AG08396 (cell line): ENCODE measurements at places on chromosomes 4 and X.

DNA sequence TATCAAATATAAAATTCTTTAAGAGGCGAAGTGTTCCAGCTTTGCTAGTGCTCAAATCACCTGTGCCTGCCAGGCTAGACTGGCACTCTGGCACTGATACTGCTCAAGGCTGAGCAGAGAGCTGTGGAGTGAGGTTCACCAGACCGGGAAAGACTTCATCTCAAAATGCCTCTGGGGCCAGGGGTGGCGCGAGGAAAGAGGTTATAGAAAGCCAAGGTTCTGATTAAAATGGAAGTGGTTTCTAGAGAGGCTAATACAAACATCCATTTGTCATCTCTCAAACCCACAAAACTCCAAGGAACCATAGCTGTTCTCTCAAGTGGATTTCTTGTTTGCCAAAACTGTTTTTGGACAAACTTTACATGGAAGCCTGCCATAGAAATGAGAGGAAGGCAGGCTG is 41.5 kb downstream of the F11 start:
- DNase-seq, result no peak

GRCh38 chrX:96453139-96453538 is 231.5 kb upstream of the DIAPH2 start:
- DNase-seq, result no peak

DNA sequence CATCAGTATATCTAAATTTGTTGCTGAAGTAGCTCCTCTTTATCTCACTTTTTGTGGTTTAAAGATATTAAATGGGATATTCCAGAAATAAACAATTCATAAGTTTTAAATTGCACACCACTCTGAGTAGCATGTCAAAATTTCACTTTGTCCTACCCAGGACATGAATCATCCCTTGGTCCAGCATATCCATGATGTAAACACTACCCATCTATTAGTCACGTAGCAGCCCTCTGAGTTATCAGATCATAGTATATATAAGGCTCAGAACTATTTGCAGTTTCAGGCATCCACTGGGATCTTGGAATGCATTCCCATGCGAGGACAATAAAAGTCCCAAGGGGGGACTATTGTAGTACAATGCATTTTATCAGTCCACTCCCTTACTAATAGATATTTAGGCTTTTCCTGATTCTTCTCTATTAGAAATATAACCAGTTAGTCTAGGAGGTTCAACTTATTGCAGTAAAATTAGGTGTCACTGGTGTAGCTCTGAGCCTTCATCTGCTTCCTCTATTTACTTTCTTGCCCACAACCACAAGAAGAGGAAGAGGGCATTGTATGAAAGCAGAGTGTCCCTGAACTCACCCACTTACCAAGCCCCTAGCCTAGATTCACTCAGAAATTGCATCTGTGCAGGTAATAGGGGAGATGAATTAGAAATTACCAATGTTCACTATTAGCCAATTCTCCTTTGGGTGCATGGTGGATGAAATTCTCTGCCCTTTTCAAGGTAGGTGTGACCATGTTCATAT is 409.8 kb upstream of the GALNT7 start:
- peak; percentile 24 for DNase-seq

GRCh38 chr4:173254646-173255045 is 79.5 kb downstream of the HMGB2 start:
- no peak for DNase-seq

GRCh38 chr4:27442146-27442545 is 581.5 kb downstream of the STIM2 start:
- no peak for DNase-seq

- DNase-seq, result no peak
Measured at GRCh38 chrX:153200462-153200861, 21.4 kb downstream of the MAGEA1 start.

DNA sequence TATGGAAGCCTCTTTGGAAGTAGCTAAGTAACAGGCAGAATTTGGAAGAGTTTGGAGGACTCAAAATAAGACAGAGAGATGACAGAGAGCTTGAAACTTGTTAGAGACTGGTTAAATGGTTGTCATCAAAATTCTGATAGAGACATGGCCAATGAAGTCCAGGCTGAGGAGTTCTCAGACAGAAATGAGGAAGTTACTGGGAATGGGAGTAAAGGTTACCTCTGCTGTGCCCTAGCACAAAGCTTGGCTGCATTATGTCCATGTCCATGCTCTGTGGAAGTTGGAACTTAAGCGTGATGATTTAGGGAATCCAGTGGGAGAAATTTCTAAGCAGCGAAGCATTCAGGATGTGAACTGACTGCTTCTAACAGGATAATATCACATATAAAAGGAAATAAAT is 146.2 kb upstream of the NDST4 start:
- DNase-seq, result no peak

DNA sequence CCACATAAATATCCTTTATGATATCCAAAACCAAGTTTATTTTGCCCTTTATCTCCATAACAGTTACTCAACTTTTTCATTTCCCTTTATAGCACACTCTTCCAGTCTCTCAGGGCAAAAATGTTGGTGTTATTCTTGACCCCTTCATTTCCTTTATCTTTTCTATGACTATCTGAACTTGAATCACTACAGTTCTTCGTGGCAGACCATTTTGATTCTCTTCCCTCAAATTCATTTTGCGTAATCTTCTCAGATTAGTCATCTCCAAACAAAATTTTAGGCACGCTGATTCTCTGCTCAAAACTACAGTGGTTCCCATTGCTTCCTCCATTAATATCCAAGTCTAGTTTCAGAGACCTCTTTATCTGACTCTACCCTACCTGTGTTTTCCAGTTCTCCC is 26.1 kb downstream of the RUFY3 start:
- DNase-seq, result no peak

DNA sequence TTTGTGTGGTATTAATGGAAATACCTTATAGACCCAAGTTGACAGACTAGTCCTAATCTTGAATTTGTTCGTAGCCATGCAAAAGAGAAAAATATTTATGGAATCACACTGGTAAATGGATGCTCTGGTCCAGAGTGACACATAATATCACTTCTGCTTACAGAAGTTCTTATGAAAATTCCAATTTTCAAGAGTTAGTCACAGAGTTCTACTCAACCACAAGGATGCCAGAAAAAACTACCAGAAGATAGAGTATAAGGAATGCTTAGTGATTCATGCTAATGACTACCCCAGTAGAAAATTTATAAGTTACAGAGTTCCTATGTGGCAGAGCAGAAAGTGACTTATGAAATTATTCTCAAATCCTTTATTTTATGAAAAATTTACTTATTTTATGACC is 1384.8 kb downstream of the FAM133A start:
- peak; percentile 16 for DNase-seq

- no peak for DNase-seq
Measured at GRCh38 chrX:133546441-133546840, 131.2 kb upstream of the GPC4 start.

GRCh38 chr4:4422856-4423499 is 36.1 kb downstream of the NSG1 start:
- DNase-seq, result no peak

DNA sequence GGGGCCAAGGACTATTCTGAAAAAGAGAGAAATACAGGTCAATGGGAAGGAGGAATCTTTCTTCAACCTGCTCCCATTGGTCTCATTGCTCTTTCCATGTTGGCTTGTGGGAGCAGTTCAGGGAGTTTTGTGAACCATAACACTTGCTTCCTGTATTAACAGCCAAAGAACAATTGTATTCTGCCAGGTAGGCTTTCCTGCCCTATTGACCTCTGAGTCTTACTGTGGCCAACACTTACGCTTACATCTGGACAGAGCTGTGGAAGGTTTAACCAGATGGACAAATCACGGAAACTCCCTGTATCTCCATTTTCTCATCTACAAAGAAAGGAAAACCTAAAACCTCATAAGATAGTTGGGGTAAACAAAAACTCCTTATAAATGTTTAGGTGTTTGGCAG is 30.7 kb downstream of the MID1IP1 start:
- no peak for DNase-seq

DNA sequence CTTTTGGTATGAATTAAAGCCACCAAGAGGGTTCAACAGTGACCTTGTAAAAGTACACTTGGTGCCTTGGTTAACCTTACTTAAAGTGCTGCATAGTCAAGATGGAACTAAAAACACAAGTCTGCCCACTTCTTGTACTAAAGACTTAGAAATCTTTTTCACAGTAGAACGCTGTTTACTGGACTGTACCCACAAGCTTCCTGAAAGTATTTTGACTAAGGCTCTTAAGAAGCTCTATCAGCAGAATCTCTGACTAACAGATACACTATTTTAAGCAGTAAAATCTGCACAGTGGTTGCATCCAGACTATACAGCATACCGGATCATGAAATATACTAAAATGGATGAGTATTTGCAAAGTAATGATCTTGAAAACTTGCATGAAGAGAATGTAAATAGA is 7.2 kb downstream of the RAB28 start:
- DNase-seq, result peak; percentile 34

GRCh38 chr4:154743683-154744340 is at the start of gene LRAT:
Gene LRAT (plus strand): TSS chr4:154744000. CDS start chr4:154744327, 327 bp downstream.
- DNase-seq, result peak; percentile 50

GRCh38 chrX:29466456-29466855 is 748.9 kb upstream of the MAGEB2 start:
- DNase-seq, result no peak

DNA sequence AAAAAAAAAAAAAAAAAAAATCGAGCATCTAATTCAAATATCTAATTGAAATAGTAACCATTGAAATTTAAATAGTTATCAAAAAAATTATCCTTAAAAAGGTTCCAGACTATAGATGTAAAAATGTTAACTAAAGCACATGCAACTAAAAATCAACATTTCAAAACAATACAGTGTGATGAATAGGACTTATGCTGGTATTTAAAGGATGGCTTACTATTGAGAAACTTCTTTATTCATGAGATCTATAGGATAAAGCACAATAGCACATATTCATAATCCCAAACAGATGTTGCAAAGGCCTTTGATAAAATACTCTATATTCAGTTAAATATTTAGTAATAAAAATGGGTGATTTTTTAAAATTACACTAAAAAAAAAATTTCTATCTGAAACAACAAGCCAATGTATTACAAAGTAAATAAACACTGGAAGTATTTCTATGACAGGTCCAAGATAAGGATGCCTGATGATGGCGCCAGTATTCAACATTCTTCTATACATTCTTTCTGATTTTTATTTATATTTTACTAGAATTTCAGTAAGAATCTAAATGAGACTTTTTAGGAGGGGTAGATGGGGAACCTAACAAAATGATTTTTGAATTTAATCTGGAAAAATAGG is 26.3 kb downstream of the DCLK2 start:
- no peak for DNase-seq

DNA sequence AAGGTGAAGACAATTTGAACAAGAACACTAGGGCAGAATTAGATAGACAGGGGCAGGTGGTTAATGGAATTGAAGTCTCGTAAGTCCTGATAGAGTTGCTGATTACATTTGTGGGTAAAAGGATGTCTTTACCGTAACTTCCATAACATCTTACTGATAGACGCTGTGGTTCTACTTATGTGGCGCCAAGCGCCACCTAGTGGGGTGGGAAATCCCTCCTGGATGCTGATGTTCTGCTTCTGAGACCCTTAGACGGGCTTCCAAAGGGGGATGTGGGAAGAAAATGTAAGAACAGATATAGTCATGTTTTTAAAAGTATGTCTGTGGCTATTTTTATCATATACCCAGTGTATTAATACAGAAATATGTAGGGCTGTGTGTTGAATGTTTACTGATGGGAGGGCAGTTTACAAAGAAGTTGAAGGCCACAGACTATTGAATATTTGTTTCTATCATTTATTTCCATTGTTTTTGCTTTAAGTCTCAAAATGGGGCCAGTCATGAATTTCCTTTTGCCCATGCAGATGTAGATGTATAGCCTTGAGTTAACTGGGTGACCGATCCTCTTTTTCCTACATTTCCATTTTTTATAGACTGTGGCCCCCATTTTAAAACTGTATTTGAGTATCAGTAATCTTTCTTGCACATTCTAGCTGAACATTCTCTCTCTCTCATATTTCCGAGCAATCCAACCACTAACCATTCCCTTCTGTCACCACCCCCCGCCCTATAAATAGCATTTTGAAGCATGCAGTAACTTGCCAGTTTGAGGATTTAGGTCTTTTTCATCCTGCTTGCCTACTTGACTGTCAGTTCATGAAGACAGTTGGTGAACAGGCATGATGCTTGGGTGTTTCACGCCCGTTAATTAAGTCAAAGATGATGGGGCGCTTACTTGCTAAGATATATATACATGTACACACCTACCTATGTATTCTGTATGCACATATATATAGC is 12.1 kb upstream of the TLR8 start:
- DNase-seq, result peak; percentile 38

DNA sequence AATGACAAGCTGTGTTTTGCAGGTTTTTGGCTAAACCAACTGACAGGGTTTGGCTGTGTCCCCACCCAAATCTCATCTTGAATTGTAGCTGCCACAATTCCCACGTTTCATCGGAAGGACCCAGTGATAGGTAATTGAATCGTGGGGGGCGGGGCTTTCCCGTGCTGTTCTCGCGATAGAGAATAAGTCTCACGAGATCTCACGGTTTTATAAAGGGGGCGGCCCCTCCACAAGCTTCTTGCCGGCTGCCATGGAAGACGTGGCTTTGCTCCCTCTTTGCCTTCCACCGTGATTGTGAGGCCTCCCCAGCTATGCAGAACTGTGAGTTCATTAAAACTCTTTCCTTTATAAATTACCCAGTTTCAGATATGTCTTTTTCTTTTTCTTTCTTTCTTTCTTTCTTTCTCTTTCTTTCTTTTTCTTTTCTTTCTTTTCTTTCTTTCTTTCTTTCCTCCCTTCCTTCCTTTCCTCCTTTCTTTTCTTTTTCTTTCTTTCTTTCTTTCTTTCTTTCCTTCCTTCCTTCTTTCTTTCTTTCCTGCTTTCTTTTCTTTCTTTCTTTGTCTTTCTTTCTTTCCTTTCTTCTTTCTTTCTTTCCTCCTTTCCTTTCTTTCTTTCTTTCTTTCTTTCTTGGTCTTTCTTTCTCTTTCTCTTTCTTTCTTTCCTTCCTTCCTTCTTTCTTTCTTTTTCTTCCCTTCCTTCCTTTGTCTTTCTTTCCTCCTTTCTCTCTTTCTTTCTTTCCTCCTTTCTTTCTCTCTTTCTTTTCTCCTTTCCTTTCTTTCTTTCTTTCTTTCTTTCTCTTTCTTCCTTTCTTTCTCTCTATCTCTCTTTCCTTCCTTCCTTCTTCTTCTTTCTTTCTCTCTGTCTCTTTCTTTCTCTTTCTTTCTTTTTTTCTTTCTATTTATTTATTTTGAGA is 54.8 kb downstream of the SHOX start:
- no peak for DNase-seq

DNA sequence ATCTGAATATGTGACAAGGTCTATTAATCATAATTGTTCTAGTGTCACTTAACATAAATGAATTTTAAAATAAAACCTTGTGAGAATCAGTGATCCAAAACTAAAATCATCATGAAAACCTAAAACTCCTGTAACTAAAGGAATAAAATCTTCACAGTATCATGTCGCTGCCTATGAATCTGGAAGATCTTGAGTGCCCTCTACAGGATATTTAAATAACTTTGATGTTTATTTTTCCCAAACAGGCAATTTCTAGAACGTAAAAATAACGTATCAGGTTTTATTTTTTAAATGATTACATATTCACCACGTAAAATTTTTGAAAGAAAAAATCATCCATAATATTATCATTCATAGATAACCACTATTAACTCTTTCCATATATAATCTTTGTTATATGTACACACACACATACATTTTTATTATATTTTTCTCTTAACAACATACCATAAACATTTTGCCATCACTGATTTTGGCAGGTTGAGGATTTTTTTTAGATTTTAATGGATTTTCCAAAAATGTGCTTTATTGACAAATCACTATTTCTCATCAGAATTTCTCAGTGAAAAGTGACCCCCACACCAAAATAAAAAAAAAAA is 79.6 kb downstream of the COMMD8 start:
- DNase-seq, result peak; percentile 57

GRCh38 chr4:85836588-85837438 is 361.9 kb downstream of the ARHGAP24 start:
- no peak for DNase-seq
